Fibroblast of the aortic adventitia (primary cell): ENCODE measurements at places on chromosomes 3 and 15.

- no peak for DNase-seq
Measured at GRCh38 chr3:76646921-76647562, 392.9 kb upstream of the ROBO2 start.

DNA sequence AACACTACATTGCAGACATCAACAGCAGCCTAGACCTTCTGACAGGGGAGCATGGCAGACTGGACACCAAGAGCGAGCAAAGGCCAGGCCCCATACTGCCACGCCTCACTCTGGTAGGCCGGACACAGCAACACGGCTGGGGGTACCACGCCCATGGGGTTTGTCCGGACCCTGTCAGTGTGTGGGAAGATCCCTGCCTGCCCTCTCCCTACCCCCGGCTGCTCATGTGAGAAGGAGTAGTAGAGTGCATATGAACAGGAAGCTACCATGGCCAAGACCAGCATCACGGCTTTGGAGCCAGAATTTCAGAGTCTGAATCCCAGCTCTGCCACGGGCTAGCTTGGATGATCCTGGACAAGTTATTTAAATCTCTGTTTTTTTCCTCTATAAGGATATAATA lies 27.9 kb downstream of the ALDH1L1 start:
- DNase-seq: no peak

DNA sequence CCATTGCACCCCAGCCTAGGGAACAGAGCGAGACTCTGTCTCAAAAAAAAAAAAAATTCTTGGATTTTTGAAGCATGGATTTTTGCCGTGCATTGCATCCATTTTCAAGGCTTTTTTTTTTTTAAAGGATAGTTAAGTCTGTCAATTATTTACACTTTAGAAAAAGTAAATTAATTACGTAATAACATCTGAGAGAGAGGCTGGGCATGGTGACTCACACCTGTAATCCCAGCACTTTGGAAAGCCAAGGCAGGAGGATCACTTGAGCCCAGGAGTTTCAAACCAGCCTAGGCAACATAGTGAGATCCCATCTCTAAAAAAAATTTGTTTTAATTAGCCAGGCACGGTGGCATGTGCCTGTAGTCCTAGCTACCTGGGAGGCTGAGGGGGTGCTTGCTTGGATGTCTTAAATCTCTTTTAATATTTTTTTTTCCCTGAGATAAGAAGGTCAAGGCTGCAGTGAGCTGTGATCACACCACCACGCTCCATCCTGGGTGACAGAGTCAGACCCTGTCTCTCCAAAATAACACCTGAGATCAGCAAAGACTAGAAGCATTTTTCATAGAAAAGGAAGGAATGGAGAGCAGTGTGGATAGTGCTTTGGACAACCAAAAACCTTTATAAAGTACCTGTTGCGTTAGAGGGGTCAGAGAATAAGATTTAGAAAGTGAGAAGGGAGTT lies 6.8 kb upstream of the SENP7 start:
- no peak for DNase-seq

- no peak for DNase-seq
Measured at GRCh38 chr3:129474984-129475804, 35.2 kb downstream of the IFT122 start.

GRCh38 chr15:35777061-35777460 lies 231.1 kb upstream of the DPH6 start:
- no peak for DNase-seq

DNA sequence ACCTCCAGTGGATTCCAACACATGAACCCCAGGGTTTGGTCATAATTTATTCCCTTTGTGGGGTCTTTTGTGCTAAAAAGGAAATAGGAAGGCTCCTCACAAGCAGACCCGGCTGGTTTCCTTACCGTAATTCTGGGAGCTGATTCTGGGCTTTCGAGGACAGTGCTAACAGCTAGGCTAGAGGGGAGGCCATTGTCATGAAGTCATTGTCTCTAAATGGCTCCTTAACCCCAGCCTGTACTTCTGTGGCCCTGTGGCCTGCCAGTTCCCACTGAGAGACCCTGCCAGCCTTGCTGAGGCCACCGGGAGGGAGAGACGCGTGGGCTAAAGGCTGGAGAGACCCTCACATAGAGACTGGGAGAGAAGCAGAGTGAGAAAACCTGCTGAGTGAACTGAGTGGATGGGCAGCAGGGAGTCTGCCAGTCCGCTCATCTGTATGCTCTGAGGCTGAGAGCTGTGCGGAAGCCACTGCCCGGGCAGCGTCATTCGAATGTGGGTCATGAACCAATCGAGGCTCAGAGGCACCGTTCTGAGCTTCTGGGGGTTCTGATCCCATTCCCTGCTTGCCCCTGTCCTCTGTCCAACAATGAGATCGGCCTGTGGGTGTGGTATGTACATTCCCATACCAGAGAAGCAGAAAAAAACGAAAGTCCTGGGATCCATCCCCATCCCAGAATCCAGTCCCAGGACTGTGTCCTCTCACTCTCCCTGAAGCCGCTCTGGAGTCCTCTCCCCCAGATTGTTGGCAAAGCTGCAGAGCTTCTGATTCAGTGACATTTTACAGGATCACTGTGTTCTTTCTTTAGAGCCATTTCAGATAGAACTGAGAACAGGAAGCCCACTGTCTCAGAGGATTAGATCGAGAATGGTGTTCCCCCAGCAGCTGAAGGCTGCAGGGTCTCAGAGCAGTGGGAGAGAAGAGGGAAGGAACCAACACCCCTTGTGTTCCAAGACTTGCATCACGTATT lies 21.3 kb upstream of the DGKG start:
- DNase-seq: no peak

- DNase-seq: no peak
Measured at GRCh38 chr3:40229963-40230362, 79.5 kb upstream of the EIF1B start.

- no peak for DNase-seq
Measured at GRCh38 chr3:115666920-115667737, 43.8 kb downstream of the GAP43 start.

DNA sequence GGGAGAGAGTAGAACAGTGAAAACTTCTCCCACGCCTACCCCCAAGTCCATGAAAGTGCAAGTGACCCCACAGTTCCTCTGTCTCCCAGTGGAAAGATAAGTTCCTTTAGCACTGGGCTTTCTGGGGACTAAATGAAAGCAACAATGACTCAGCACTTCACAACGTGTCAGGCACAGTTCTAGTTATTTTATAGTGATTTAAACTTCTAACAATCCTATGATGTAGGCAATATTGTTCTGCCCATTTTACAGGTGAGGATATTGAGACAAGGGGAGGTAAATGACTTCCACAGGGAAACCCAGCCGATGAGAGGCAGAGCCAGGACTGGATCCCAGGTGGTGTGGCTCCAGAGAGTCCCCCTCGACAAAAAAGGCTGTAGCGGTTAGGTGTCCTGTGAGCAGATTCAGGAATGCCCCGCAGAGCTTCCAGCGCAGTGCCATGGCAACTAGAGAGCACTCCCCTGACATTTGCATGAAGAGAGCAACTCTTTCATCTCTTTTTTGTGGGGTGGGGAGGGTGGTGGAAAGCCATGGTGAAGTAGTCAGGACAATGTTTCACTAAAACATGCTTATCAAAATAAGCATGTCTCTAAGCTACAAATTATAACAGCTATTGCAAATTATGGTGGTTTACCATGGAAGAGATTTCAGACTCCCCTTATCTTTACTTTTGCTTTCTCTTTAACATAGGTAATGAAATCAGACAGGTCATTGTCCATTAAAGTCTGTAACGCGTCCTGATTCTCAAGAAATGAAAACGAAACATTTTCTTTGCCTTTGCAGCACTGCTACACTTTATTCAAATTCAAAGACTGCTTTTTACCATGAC lies 62.1 kb downstream of the NR2F2 start:
- DNase-seq: peak; percentile 10

DNA sequence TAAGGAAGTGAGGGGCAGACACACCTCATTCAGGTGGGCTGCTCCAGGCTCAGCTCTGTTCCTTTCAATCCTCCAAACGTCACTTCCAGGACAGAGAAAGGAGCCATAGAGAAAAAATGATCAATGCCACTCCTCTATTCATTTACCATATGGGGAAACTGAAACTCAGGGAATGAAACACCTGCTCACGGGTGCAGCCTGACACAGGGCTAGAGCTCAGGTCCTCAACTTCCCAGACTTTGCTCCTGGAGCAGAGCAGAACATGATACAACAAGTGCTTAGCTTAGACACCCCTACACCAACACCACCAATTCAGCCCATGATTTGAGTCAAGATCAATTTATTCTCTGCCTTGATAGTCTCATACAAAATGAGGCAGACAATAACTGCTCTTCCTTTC lies 58.5 kb upstream of the LPP start:
- no peak for DNase-seq

- no peak for DNase-seq
Measured at GRCh38 chr15:66572146-66572545, 6.3 kb upstream of the LCTL start.

GRCh38 chr3:31389939-31390338 lies 142.8 kb upstream of the STT3B start:
- DNase-seq: no peak

DNA sequence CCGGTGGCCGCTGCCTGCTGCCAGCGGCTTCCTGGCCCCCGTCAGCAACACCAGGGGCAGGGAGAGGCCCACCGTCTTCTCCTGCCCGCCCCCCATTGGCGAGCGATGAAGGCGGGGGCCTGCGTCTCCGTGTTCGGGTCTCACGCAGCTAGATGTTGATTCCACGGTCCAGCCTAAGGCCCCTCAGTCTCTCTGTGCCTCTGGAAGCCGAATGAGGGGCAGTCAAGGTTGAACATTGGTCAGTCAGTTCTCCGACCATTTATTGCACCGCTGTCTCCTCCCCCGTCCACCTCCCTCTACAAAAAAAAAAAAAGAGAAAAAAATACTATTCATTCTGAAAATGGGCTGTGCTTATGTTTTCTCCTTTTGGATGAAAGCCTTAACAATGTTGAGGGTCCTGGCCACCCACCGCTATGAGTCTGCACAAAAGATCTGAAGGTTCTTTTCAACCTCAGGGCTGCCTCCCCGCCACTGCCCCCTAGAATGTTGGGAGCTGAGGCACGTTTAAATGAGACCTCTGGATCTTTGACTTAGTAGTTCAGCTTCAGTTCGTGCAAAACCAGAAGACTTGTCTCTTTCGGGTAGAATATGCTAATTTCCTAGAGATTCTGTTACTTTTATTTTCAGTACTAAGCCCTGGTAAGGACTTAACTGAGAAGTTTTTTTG lies 736 bp downstream of the IREB2 start:
- DNase-seq: peak; percentile 20

- peak; percentile 82 for DNase-seq
Measured at GRCh38 chr3:114498539-114499370, 204.9 kb downstream of the TIGIT start.

DNA sequence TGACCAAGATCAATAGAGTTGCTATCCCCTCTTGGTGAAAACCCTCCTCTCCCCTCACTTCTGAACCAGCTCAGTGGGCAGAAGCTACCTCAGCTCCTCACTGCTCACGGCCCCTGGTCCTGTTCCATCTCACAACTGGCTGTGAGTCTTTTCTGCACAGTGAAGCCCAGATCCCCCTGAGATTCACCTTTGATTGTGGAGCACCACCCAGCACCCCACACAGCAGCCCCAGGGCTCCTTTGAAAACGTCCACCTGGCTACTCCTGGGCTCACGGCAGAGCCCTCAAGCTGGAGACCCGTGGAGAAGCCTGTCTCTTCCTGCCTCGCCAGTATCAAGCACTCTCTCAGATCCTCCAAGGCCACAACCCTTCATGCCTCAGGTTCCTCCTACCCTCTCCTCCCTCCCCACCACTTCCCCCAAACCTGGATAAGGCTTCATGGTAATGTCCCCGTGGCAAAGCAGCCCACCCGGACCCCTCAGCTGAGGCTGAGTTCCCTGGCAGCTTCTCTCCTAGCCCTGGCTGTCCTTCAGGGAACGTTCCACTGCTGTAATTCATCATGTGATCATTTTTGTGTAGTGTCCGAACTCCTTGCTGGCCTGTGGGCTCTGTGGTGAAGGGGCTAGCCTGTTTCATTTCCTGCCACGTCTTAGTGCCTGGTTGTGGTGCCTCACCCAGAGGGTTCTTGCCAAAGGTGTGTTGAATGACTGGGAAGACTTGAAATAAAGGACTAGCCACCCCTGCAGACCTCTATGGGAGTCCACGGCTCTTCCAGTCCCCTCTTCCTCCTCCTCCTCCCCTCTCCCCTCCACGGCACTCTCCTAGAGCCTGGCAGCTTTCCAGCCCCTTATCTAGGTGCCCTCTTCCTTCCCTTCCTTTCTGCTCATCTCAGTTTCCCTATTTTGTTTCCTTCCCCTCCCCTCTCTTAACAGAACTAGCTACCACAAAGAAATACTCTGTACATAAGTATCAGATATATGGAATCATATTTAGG lies 44.5 kb downstream of the KY start:
- DNase-seq: peak; percentile 11

- no peak for DNase-seq
Measured at GRCh38 chr15:45179221-45179985, 8.4 kb downstream of the SHF start.

GRCh38 chr3:95333826-95334225 lies 1271.0 kb downstream of the NSUN3 start:
- no peak for DNase-seq

DNA sequence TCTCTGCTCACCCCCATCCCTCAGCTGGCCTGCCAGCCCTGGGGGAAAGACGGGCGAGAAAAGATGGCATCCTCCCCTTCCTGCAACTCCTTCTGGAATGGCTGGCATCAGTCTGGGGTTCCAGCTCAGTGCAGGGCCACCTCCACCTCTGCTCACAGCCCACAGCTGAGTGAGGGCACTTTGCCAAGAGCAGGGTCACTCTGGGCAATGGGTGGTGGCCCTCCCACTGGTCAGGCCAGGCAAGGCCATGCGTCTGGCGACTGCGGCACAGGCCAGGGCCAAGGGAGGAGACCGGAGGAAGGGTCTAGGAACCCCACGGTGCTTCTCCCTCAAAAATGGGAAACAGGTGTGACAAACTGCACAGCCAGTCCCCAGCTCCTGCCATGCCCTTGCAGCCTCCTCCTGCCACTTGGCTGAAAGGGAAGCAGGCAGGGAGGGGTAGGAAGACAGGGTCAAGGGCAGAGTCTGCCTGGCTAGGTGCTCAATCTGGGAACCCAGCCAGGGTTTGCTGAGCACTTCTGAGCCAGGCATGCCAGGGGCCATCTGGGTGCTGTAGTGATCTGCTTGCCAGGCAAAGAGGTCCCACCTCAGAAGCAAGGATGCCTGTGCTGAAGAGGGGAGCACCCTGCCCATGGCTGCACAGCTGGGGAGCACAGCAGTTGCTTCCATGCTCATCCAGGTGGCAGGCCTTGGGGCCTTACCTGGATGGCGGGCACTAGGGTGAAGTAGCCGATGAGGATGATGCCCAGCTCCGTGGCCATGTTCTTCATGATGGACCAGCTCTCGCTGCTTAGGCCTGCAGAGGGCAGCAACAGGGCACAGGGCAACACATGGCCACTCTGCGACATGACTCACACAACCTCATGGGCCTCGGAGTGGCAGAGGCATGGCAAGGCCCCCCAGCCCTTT lies 41.2 kb downstream of the PTPN23 start:
- no peak for DNase-seq

GRCh38 chr3:9036404-9037131 lies 73.3 kb upstream of the RAD18 start:
- peak; percentile 90 for DNase-seq

GRCh38 chr3:196736670-196737374 lies 2.8 kb upstream of the PAK2 start:
- no peak for DNase-seq

- DNase-seq: no peak
Measured at GRCh38 chr15:28021281-28022039, 77.7 kb downstream of the OCA2 start.
